ENCODE measurements at places on chromosomes 11 and 22.

DNA sequence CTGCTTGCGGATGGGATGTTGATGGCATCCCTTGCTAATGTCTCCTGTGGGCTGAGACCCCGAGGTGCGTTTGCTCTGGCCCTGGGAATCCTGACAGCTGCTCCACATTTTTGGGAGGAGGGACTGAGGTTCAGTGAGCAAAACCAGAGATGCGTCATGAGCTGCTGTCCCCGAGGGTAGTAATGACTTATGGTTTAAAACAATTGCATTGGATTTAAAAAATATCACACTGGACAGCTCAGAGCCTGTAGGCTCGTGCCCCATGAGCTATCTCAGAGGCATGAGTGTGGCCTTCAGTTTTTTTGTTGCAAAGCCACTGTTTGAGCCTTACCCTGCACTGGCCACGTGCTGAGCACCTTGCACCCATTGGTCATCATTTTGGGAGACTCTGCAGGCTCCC, 20.9 kb upstream of the PARVG start:
- DNase-seq = no peak

DNA sequence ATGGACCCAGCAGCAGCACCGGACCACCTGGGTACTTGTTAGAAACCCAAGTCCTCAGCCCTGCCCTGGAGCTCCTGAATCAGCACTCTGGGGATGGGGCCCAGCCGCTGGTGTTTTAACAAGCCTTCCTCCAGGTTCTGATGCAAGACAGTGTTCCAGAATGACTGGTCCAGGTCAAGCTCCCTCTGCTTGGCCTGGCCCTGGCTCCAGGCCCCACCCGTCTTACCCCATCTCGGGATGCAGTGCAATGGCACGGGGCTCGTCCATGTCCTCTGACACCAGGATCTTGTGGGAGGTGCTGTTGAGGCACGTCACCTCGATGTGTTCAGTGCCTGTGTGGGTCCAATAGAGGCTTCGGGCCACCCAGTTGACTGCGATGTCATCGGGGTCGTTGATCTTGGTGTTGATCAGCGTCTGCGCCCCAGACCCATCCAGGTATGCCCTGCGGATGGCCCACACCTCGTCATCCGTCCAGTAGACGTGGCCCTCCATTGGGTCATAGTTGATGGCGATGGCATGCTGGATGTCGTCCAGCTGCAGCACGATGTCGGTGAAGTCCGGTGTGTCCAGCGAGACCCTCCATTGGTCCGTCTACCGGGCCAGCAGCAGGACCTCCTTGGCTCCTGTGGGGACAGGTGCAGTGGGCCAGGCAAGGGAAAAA, 140.3 kb downstream of the CRYBB2 start:
- no peak for DNase-seq

DNA sequence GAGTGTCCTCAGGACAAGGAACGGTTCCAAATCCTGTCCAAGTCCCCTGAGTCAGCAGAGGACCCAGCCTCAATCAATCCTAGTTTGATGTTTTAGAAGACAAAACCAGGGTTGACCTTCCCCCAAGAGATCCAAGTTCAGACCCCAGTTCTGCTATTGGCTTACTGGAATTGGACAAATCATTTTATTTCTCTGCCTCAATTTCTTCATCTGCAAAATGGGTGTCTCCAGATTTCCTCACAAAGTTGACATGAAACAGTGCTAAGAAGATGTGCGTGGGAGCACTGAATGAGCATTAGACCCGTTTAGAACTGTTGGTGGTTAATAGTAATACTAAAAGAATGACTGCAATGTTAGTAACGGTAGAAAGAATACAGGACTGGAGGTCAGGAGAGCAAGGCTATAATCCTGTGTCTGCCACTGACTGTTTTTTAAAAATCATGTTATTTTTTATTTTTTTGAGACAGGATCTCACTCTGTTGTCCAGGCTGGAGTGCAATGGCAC, 32.8 kb upstream of the SCUBE1 start:
- no peak for DNase-seq

DNA sequence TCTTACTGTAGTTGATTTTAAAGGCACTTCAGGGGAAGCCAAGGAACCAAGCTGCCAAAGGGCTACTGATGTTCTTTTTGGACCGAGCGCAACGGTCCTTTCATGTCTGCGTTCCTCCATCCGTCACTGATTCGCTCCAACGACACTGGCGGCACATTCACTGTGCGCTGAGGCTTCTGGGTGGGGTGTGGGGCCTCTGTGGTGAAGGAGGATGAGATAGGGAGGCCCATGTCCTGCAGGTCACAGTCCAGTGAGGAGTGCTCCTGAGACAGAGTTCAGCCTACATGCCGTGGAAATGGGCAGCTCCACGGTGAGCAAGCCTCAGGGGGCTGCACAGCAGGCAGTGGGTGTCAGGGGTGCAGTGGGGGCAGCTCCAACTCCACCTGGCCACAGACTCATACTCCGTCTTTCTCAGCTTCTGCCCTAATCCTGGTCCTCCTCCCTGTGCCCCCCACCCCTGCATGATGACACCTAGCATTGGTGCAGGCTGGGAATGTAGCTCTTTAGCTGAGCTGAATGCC, 87.8 kb upstream of the SHANK2 start:
- DNase-seq = no peak

- DNase-seq = no peak
These were observed 55.5 kb downstream of the ABTB2 start for GRCh38 chr11:34302046-34302921.

- no peak for DNase-seq
These were observed 250.9 kb upstream of the NARS2 start for GRCh38 chr11:78825591-78826020.

DNA sequence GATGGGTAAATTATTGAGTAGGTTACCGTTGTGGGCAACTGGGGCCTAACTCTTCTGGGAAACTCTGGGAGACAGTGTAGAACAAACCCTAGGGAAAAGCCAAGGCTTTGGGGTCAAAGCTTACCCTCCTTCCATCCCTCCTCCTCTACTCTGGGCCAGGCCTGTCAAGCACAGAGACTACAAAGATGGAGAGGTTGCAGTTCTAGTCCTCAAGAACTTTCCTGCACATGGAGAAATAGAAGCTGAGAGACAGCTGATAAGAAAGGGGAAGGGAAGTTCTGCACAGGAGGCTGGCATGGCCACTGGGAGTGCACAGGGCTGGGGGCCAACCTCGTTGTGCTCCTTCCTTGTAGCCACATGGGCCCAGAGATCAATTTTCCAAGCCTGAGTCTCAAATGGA, 67.2 kb upstream of the ALX4 start:
- no peak for DNase-seq

GRCh38 chr11:124681421-124681820, 7.7 kb downstream of the SPA17 start:
- no peak for DNase-seq

Measured in stimulated activated CD8-positive, alpha-beta memory T cell treated with anti-CD3 and anti-CD28 coated beads, Interleukin-4, amount 100 ng/mL, for 48 hours (primary cell).